ENCODE measurements at places on chromosomes 1 and 21.

- no peak for DNase-seq
Measured at GRCh38 chr1:201063145-201063544, 39.6 kb upstream of the KIF21B start.

DNA sequence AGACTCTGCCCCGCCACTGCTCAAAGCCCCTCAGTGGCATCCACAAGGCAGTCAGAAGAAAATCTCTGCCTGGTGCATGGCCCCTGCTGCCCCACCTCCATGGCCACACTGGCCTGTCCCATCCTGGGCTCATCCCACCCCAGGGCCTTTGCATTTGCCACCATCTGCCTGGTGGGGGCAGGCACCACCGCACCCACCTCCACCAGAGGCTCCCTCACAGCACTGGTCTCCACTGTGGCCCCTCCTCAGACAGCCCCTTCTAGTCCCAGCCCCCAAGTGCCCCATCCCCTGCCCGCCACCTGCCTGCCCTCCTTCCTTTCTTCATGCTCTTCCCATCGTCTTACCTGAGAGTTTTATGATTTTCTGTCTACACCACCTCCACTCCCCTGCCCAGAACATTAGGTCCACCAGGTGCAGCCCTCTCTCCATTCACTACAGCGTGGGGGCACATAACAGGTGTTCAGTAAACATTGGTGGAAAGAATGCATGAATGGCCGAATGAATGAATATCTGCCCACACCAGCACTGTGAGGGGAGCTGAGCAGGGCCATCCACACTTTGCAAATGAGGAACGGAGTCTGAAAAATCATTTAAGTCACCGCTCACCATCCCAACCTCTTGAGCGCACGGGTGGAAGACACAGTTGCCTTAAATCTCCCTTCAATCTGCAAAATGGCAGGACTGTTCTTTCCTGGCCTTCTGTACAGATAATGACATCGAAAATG lies 2.1 kb downstream of the PRDM15 start:
- DNase-seq: no peak

DNA sequence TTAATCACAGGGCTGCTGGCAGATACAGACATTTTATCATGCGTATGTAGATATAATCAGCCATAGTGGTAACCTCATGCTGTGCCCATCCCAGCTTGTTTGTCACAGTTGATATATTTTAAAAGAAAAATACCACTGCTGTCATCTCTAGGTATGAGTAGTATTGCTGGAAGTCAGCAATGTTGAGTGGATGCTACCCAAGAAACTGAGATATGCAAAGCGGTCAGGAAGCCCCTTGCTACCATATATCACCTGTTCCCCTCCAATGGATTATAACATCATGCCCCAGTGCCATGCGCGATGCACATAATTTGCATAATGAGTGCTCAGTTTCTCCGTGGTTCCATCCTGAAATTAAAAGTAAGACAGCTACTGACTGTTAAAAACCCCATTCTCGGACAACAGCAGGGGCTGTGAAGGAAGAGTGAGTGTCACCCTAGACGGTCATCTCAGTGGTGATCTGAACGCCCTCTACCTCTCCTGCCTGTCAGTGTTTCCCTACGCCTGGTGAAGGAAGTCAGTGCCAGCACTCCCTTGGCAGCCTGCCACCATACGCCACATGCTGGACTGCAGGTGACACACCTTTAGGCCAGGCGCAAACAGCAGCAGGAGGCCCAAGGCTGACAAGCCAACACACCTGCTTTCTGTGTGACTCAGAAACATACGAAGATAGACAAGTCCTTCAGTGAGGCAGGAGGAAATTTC lies 2.7 kb downstream of the IL10RB start:
- DNase-seq: no peak

- no peak for DNase-seq
Measured at GRCh38 chr21:28770867-28771661, 221.6 kb downstream of the LTN1 start.

- DNase-seq: no peak
Measured at GRCh38 chr21:7916329-7917303, 2604.8 kb upstream of the TPTE start.

DNA sequence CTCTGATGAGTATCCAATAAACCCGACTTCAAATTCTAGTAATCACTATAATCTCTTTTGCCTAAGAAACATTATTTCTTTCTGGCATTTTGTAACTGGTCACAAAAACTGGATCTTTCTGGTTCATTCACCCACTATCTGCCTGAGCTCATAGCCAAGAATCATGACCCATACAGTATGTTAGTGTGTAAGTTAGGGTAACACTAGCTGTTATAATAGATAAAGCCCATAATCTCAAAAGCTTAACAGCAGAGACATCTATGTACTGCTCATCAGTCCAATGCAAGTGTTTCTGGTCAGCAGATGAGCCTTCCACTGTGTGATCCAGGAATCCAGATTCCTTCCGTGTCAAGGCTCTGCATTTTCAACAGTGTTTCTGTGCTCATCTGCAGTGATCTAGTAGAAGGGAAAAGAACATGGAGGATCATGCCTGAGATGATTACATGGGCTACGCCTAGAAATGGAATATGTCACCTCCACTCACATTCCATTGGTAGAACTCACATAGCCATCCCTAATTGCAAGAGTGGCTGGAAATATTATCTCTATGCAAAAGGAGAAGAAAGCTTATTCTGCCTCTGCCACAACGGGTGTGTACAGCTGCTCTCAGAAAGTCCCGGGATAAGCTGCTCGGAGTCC lies 27.7 kb downstream of the RRAGC start:
- no peak for DNase-seq

- DNase-seq: no peak
Measured at GRCh38 chr1:53704804-53705445, 34.0 kb downstream of the GLIS1 start.

GRCh38 chr1:93732514-93732913 lies 50.9 kb upstream of the BCAR3 start:
- DNase-seq: no peak

GRCh38 chr1:165882168-165882837 lies 54.9 kb downstream of the UCK2 start:
- peak; percentile 13 for DNase-seq

DNA sequence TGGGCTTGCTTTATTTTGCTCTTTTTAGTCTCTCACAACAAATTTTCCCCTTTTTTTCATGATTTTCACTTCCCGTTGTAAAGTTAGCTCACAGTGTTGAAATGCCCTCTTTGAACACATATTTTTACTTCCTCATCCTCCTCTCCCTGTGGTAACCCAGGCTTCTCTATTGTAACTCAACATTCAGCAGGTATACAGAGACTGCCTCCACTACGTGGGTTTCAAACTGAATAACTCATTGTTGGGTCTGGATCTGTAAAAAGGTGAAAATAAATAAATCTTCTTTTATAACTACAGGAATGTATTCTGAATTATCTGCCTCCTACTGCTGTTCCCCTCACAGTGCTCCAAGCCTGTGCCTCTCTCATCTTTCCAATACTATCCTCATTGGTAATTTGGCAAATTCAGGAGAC lies 166.4 kb downstream of the RUNX1 start:
- DNase-seq: peak; percentile 79

GRCh38 chr1:206526064-206526911 lies 19.0 kb downstream of the RASSF5 start:
- no peak for DNase-seq

DNA sequence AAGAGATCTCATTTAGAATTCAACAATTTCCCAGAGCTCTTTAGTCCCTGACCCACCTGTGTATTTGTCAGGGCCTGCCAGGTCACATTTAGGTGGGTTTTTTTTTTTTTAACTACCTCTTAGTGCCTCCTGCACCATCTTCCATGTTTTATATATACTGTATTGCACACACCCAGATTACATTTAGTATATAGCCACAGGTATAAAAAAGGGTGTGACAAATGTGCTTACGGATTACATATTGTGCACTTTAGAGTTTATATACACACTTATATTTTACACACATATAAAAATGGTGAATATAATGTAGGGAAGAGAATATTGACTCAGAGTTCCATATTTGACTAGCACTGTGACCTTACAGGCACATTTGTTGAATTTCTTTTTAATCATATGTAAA lies 17.4 kb upstream of the LRIG2 start:
- no peak for DNase-seq

GRCh38 chr1:156226782-156227181 lies 14.0 kb downstream of the PMF1 start:
- no peak for DNase-seq

DNA sequence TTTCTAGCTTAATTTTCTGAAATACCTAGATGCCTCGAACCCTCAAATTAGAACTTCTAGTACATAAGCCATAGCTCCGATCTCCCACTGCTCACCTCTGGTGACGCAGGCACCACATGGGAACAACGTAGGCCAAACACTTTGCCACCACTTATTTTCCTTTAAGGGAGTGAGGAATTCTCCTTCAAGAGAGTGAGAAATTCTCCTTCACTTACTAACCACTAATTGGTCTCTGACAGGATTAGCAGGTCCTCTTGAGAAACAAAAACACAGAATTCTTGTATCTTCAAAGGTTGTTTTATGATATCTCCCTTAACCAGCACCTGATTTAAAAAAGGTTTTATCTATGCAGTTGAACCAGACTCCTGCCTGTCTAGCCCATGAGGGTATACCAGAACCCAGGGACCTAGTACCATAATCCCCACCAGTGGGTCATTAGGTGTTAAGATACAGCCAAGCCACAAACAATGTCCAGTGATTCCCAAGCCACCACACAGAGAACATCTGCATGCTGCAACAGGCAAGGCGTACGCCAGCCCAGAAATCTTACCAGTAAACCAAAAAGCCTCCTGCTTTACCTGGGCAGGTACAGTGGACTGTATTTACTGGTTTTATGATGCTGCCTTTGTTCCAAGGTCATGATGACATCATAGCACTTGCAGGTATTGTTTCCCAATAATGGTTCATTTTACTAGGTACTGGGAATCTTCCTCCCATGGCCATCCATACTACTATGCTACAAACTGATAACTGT lies 20.3 kb upstream of the CXADR start:
- no peak for DNase-seq

GRCh38 chr1:176066709-176067108 lies 140.4 kb downstream of the COP1 start:
- no peak for DNase-seq

- no peak for DNase-seq
Measured at GRCh38 chr21:41871293-41872030, 7.7 kb downstream of the PRDM15 start.

All from NB4 (cell line).